ENCODE measurements at places on chromosomes 13 and 19. TPM values are rescaled to one million over a fixed set of nuclear protein-coding genes. Genes with fewer than 3 reads are reported as not detected.

Gene F2RL3
- total RNA-seq: not detected

Gene CD70
- 3.6 TPM for total RNA-seq

Gene IFNL1
- 0.50 TPM for total RNA-seq

Gene NOSIP
- total RNA-seq: 71.4 TPM

Gene ATP8B3
- total RNA-seq: 8.4 TPM

Gene PSPN
- 1.8 TPM for total RNA-seq

Gene C19orf85
- not detected for total RNA-seq

Gene CBARP
- total RNA-seq: 1.1 TPM

Gene PSG11
- total RNA-seq: not detected

Gene NR1H2
- 53.6 TPM for total RNA-seq

Gene IL4I1
- total RNA-seq: 22.2 TPM

Gene PRSS57
- not detected for total RNA-seq

Gene CGB2
- 0.43 TPM for total RNA-seq

Gene SCGB2B2
- 0.41 TPM for total RNA-seq

Gene UBE2L5
- total RNA-seq: not detected

Gene NLRP11
- 0.05 TPM for total RNA-seq

Gene DACT3
- 2.9 TPM for total RNA-seq

Gene CCDC61
- total RNA-seq: 22.4 TPM

Gene HNRNPM
- 304 TPM for total RNA-seq

Gene PSG2
- total RNA-seq: not detected

Gene SPRED3
- total RNA-seq: 4.5 TPM

Gene MLNR
- not detected for total RNA-seq

Gene KCNRG
- total RNA-seq: 0.12 TPM

Gene TEX29
- 0.30 TPM for total RNA-seq

Gene SRRM5
- 0.37 TPM for total RNA-seq

Gene GSX1
- total RNA-seq: not detected

Gene SIX5
- 2.0 TPM for total RNA-seq

Gene GADD45GIP1
- total RNA-seq: 36.3 TPM

Gene GFY
- not detected for total RNA-seq

Gene TDRD12
- 0.23 TPM for total RNA-seq

Gene STX10
- 64.8 TPM for total RNA-seq

Gene ALG5
- total RNA-seq: 21.1 TPM

Gene ZNF66
- 11.1 TPM for total RNA-seq
